Gastrocnemius medialis (tissue), 4 donors: ENCODE measurements at places on chromosomes 16 and 17. TPM values are rescaled to one million over a fixed set of nuclear protein-coding genes. Genes with fewer than 3 reads are reported as not detected.

DNA sequence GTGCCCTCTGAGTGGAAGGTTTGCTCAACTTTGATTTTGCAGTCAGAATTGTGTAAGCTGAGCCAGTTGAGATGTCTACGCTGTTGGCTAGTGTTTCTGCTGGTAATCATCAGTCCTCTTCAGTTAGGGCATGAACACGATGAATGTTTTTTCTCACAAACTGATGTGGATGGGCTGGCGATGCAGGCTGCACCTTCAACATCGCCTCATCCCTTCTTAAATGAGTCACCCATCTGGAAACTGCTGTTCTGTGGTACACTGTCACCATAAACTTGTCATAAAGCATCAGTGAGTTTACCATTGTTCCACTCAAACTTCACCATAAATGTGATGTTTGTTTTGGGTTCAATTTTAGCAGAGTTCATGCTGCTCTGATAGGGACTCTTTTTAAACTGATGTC, 8.4 kb downstream of the C16orf95 start:
- no peak overlapping the region for H3K27ac ChIP-seq
- no peaks in the 10 kb centered on the region for H3K36me3 ChIP-seq
- DNase-seq = no peak
- no peak overlapping the region for H3K4me3 ChIP-seq
- no peaks in the 10 kb centered on the region for H3K4me1 ChIP-seq
- H3K27me3 ChIP-seq = no peaks in the 10 kb centered on the region

DNA sequence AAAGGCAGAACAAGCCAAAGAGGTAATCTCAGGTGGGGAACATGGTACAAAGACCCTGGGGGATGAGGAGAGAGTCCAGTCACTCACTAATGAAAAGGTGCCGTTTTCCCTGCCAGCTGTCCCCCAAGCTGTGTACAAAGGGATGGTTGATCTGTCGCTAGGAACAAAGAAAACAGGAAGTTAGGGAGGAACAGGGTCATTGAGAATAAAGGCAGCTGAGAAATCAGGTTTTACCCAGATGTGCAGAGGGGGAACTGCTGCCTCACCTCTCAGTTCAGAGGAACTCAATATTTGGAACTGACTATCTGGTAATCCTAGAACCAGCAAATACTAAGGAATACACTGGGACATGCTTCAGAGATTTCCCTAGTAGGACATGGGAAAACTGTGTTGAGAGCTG, 1.5 kb downstream of the RSKR start:
- no peaks in the 10 kb centered on the region for H3K27me3 ChIP-seq
- no peak overlapping the region for H3K27ac ChIP-seq
- no peak overlapping the region for H3K4me3 ChIP-seq
- no peaks in the 10 kb centered on the region for H3K4me1 ChIP-seq
- no peak for DNase-seq
- H3K36me3 ChIP-seq = no peaks in the 10 kb centered on the region

DNA sequence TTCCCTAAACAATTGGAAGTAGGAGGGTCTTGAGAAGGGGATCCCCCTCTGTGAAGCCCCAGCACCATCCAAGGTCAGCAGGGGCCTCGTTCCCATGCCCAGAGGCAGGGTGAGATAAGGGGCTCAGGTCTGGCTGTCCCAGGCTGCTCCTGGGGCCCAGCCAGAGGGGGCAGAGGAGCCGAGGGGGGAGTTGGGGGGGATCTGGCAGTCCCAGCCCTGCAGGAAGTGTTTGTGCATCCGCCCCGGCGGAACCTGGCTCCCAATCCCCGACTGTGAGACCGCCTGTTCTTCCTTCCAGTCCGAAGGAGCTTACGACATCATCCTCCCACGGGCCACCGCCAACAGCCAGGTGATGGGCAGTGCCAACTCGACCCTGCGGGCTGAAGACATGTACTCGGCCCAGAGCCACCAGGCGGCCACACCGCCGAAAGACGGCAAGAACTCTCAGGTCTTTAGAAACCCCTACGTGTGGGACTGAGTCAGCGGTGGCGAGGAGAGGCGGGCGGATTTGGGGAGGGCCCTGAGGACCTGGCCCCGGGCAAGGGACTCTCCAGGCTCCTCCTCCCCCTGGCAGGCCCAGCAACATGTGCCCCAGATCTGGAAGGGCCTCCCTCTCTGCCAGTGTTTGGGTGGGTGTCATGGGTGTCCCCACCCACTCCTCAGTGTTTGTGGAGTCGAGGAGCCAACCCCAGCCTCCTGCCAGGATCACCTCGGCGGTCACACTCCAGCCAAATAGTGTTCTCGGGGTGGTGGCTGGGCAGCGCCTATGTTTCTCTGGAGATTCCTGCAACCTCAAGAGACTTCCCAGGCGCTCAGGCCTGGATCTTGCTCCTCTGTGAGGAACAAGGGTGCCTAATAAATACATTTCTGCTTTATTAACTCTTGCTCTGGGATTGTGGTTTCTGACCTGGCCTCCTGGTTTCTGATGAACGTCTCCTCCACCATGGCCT, 14.9 kb downstream of the GPRC5C start:
- peak; percentile 98 for DNase-seq
- H3K36me3 ChIP-seq = no peaks in the 10 kb centered on the region
- peaks cover 76% of the 10 kb centered on the region for H3K4me1 ChIP-seq
- peak overlapping the region; percentile 97 for H3K27ac ChIP-seq
- H3K27me3 ChIP-seq = no peaks in the 10 kb centered on the region

- H3K27me3 ChIP-seq = no peaks in the 10 kb centered on the region
- no peaks in the 10 kb centered on the region for H3K4me1 ChIP-seq
- H3K27ac ChIP-seq = no peak overlapping the region
- H3K4me3 ChIP-seq = no peak overlapping the region
Measured at GRCh38 chr17:37123386-37123785, 174.6 kb downstream of the AATF start.

DNA sequence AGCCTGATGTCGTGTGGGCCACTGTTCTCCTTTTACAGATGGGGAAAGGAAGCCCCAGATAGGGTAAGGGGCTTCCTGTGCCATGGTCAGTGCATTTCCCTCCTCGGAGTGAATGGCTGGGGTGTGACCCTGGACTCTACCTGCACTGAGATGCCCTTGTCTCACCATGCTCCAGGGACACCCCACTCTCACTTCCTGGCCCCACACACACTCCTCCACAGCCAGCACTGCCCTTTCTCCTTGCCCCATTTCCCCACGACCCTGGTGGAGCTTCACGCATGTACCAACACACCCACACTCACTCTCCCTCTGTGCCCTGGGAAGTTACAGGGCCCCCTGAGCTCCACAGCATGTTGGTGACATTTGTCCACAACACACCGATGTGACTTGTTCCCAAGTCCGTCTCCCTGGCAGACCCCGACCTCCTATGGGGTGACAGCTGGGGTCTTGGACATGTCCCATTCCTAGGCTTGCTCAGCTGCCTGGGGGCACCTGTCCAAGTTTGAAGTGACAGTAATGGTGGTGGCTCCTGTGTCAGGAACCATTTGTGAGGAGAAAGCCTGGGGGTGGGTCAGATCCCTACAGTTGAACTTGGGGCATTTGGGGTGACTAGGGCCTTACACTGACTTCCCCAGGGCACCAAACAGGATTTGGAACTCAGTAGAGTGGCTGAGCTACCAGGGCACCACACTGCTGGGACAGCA, 47.4 kb downstream of the PECAM1 start:
- H3K4me1 ChIP-seq = peaks cover 19% of the 10 kb centered on the region
- DNase-seq = no peak
- H3K27ac ChIP-seq = peak overlapping the region; percentile 49
- no peaks in the 10 kb centered on the region for H3K27me3 ChIP-seq

The CCDC182 gene
- total RNA-seq = not detected

- peak overlapping the region; percentile 20 for H3K4me3 ChIP-seq
- H3K27ac ChIP-seq = peak overlapping the region; percentile 100
- no peaks in the 10 kb centered on the region for H3K27me3 ChIP-seq
- peak; percentile 67 for DNase-seq
- peaks cover 97% of the 10 kb centered on the region for H3K4me1 ChIP-seq
Measured at GRCh38 chr17:40107522-40108174, 7.3 kb upstream of the NR1D1 start.

The NKD1 gene
- total RNA-seq = 0.10 TPM

The SSTR5 gene
- not detected for total RNA-seq

The OTOP2 gene
- not detected for total RNA-seq

The DYNLRB2 gene
- not detected for total RNA-seq

GRCh38 chr16:85553436-85554113, 59.5 kb upstream of the GSE1 start:
- H3K36me3 ChIP-seq = no peaks in the 10 kb centered on the region
- H3K4me1 ChIP-seq = peaks cover 30% of the 10 kb centered on the region
- H3K4me3 ChIP-seq = peak overlapping the region; percentile 98

- no peaks in the 10 kb centered on the region for H3K27me3 ChIP-seq
- H3K4me3 ChIP-seq = no peak overlapping the region
- DNase-seq = no peak
- H3K36me3 ChIP-seq = no peaks in the 10 kb centered on the region
- H3K27ac ChIP-seq = no peak overlapping the region
- no peaks in the 10 kb centered on the region for H3K4me1 ChIP-seq
Measured at GRCh38 chr16:86396901-86397311, 113.4 kb upstream of the FOXF1 start.

DNA sequence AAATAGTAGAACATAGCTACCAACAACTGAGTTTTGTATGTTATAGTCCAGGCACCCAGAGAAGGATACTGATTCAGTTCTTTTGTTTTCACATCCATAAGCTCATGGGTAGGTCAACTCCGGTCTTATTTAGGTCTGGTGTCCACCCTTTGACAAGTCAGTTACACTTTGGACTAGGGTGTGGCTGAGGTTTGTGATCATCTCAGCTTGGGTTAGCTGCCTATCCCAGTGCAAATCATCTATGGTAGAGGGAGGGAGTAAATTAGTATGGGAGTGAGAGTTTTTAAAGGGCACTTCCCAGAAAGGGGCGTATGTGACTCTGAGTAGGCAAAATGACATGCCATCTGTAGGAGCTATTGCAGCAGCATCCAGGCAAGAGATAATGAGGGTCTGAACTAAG, 66.1 kb downstream of the TANC2 start:
- no peaks in the 10 kb centered on the region for H3K36me3 ChIP-seq

The PSMB3 gene
- 334 TPM for total RNA-seq

The CDYL2 gene
- 0.80 TPM for total RNA-seq

DNA sequence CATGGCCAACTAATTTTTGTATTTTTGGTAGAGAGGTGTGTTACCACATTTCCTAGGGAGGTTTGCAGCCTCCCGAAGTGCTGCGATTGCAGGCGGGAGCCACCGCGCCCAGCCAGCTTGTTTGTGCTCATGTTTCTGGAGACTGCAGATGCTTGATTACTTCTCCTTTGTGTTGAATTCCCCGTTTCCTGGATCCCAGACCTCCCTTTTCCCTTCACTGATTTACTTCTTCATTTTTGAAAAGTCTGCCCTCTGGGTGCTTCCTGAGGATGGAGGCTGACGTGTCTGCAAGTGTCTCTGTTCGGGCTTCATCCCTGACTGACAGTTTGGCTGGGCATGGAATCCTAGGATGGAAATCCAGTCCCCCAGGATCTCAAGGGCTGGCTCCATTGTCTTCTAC, 7.0 kb upstream of the TRIM47 start:
- H3K27me3 ChIP-seq = no peaks in the 10 kb centered on the region
- H3K36me3 ChIP-seq = no peaks in the 10 kb centered on the region
- no peak overlapping the region for H3K4me3 ChIP-seq
- no peaks in the 10 kb centered on the region for H3K4me1 ChIP-seq

GRCh38 chr16:84479716-84480450, 24.6 kb downstream of the MEAK7 start:
- no peak for DNase-seq
- no peak overlapping the region for H3K27ac ChIP-seq
- no peaks in the 10 kb centered on the region for H3K27me3 ChIP-seq
- H3K4me1 ChIP-seq = no peaks in the 10 kb centered on the region
